ENCODE measurements at places on chromosomes 3 and 15.

- no peak for DNase-seq
Observed at GRCh38 chr15:31516440-31516839, 189.8 kb downstream of the KLF13 start.

DNA sequence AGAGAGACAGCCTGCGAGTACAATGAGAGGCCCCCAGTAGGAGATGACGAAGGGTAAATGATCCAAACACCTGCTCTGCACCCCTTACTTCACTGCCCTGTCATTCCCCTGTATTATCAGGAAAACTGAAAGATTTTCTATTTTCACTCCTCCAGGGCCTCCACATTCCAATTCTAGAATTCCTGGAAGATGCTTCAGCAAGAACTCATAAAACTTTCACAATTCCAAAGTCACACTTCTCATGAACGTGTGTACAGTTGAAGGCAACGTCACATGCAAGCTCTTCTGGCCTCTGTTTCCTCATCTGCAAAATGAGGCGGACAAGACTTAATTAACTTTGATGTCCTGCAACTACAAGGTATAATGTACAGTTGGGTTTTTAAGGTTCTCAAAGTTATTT is 62.8 kb upstream of the SPATA12 start:
- DNase-seq = no peak

DNA sequence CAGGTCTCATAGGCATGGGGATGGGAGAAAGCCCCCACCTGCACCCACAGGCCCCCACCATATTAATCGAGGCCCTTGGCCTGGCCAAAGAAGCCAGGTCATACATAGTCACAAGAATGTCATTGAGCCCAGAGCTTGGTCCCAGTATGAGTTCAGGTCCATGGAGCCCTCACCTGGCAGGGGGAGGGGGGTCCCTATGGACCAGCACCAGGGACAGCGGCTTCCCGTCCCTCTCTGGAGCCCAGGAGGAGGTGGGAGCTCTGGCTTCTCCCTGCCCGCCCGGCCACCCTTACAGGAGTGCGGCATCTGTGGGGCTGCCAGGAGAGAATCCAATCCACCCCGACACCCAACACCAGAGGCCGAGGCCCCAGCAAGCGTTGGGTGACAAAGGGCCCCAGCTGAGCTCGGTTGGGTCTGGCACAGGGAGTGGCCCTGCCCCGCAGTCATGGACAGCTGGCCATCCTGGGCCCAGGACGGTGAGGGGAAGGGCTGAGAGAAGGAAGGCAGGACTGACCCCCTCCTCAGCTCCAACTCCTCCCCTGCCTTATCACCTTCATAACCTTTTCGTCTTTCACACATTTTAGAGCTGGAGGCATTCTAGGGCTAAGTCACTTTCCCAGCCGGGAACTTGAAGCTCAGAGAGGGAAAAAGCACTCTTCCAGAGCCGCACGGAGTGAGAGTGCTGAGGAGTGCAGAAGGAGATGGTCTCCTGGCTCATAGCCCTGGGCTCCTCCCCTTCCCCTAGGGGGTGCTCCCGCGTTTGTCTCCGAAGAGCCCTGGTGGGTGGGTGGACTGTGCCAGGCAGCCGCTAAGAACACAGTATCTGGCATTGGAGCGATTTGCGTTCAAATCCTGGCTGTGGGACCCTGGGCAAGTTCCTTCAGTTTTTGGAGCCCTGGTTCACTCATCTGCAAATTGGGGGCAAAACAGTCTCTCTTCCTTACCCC is 54.6 kb downstream of the ATP2B2 start:
- DNase-seq = no peak

DNA sequence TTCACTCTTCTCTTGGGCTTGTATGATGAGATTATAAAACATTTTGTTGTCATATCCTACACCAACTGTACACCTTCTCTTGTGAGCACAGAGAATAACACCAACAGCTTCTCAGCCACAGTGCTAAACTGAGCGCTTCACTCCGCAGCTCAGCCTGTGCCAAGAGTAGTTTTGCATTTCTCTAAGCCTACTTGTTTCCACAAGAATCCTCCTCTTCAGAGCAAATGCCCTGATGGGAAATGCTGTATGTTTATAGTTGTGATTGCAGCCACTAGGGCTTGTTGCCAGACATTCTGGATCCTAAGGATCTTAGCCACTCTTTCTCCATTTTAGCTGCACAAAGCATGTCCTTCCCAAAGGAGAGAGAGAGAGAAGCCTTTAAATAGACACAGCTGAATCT is 138.8 kb upstream of the PLXND1 start:
- no peak for DNase-seq

- no peak for DNase-seq
Observed at GRCh38 chr15:77350792-77351191, 69.1 kb downstream of the PEAK1 start.

DNA sequence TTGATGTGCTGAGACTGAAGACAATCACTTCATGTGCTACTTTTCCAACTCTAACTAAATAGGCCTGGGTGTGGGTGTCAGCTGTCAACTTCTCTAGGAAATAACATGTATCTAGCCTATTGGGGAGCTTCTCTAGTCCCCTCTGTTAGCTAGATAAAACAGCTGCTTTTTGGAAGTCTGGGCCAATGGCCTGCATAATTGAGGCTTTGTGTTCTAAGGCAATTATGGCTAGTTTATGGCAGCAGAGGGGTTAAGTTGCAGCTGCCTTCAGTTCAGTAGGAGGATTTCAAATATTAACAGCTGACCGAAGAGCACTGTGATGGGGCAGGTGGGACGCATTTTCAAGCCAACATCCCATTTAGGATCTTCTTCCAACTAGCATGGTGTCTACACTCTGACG is 6.4 kb downstream of the COL8A1 start:
- DNase-seq = no peak

DNA sequence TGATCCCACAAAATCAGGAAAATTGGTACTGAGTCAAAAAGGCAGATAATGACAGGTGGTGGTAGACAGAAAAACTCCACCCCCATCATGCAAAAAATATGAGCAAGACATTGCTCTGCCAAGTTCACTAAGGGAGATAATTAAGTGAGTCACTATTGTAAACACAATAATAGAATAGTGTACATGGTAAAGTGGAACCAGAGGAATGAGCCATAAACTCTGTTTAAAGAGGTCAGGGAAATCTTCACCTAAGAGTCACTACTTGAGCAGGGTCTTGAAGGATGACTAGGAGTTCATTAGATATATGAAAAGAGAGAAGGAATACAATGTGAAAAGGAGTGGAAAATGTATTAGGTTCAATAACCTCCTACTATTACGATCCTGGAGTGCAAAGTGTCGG is 213.4 kb upstream of the PEX5L start:
- DNase-seq = no peak

- no peak for DNase-seq
Observed at GRCh38 chr3:188106006-188106405, 48.0 kb upstream of the LPP start.

GRCh38 chr15:55742498-55742926 is 440 bp downstream of the PRTG start:
- no peak for DNase-seq

DNA sequence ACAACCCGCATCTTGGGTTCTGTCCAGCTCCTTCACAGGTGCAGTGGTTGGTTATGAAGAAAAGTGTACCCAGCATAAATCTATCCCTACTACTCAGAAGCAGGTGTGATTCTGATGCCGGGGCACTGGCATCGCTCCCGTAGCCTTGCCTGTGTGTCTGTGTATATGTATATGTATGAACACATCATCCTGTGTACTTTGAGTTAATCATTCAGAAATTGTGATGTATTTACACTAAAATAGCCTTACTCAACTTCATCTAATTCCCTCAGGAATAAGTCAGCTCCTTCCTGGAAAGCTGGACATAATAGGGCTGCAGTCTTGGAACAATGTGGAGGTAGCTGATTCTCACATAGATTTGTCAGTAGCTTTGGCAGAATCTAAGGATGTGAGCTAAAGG is 6.7 kb upstream of the ZBED2 start:
- DNase-seq = no peak

GRCh38 chr15:31062911-31063310 is 38.6 kb downstream of the TRPM1 start:
- no peak for DNase-seq

- DNase-seq = peak; percentile 89
Observed at GRCh38 chr3:55203006-55203405, 275.1 kb upstream of the LRTM1 start.

- DNase-seq = no peak
Observed at GRCh38 chr3:11737742-11738141, 94.0 kb upstream of the VGLL4 start.

DNA sequence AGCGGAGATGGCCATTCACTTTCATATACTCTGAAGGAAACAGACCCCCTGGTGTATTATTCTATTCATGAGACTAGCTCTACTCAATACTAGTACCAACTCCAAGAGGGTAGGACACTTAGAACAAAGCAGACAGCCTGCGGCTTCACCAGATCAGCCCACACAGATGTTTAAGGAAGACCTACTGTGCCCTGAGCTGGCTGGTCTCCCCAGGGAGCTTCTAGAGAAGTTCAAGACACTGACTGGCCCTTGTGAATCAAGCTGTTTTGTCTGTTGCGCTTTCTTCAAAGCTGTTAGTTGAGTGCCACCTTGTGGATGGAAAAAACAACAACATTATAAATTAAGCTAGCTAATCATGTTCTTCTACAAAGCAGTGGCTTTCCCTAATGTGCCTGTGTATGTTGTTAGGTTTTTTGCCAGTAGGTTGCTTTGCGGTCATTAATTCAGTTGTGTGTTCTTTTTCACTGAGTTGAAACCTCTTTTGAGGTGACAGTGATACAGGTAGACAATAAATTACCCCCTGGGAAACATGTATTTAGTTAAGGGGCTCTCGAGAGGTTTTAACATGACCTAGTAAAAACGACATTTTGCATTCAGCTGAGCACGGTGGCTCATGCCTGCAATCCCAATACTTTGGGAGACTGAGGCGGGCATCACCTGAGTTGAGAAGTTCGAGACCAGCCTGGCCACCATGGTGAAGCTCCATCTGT is 64.2 kb upstream of the MYZAP start:
- peak; percentile 82 for DNase-seq

- DNase-seq = no peak
Observed at GRCh38 chr3:5295191-5295690, 107.7 kb downstream of the EDEM1 start.

DNA sequence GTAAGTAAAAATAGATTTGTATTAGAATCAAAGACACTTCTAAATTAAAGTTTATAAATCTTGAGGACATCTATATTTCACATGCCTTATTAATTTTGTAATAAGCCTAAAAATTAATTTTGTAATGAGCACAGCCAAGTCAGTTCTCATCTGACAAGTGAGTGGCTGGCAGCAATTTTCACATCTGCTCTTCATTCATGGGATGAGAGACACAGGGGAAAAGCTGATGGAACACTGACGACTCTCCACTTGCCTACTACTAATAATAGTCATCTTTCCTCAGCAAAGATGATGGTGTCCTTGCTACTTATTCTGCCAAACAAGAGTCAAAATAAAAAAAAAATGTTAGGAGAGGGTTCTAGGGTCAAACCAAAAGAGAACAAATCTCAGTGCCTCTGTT is 14.4 kb upstream of the CMSS1 start:
- no peak for DNase-seq

DNA sequence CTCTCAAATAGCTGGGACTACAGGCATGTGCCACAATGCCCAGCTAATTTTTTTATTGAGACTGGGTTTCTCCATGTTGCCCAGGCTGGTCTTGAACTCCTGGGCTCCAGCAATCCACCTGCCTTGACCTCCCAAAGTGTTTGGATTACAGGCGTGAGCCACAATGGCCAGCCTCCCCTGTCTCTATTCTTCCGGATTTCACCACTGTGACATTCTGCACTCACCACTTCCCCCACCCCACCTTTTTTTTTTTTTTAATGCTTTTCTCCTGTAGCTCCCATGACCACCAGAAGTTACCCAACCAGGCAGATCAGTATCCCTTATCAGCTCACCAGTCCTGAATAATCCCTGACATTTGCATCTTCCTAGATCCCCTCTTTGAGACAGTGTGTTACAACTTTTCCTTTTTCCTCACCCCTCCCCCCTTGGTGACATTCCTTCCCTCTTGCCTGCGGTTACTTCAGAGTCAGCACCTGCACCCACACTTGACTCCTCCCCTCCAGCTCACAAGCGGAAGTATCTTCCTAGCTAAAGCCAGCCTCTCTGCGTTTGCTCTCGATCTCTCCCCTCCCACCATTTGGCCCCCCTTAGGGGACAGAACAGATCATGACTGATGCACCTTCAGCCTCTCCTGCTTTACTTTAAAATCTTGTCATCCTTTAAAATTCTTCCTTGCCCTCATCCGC is 13.5 kb upstream of the ZNF592 start:
- DNase-seq = peak; percentile 40

DNA sequence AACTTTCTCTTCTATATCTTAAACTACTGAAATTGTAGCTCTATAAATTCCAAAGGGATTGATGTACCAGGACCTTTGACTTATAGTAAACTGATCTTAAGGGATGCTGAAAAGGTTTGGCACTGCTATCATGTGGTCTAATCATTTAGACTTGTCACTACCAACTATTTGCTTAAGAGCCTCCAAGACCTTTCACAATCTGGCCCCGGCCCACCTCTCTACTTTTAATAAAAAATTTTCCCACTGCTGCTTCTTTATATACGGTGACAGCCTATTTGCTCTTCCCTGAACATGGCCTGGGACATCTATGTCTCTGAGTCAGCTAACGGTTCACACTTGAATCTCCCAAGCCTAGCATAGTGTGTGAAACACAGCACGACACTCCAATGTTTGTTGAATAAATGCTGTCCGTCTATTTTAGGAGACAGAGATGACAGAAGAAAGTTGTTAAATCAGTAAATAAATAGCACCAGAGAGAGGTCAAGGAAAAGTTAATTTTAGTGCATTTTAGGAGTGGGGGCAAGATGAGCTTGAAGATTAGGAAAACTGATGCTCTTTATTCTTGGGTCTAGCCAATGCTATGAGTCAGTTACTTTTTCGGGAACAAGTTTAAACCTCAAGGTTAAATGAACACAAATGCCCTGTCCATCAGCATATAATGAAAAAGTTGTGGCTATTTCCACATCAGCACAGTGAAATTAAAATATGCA is 212.9 kb downstream of the TIGIT start:
- DNase-seq = peak; percentile 81

- peak; percentile 44 for DNase-seq
Observed at GRCh38 chr3:22982981-22983587, 220.0 kb upstream of the UBE2E2 start.

GRCh38 chr15:69016021-69016595 is 1.6 kb downstream of the NOX5 start:
- no peak for DNase-seq

DNA sequence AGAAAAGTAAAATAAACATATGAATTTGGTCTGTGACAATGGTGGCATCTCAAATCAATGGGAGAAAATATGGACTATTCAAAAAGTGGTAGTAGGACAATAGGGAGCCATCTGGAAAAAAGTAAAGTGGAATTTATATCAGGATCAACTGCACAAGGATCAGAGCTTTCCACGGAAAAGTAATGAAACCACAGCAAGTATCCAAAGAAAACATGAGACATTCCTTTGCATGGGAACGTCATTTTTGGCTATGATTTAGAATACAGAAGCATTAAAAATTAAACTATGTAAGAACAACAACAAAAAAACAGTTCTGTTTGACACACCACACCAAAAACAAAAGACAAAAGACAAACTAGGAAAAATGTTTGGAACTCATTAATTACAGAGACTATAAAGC is 18.7 kb downstream of the CRBN start:
- DNase-seq = no peak

Data from RPMI7951 (cell line).